Posterior cingulate gyrus (tissue), 11 donors: ENCODE measurements at places on chromosomes 5 and 9.

- DNase-seq: no peak
Observed at GRCh38 chr5:40499518-40500273, 180.0 kb upstream of the PTGER4 start.

DNA sequence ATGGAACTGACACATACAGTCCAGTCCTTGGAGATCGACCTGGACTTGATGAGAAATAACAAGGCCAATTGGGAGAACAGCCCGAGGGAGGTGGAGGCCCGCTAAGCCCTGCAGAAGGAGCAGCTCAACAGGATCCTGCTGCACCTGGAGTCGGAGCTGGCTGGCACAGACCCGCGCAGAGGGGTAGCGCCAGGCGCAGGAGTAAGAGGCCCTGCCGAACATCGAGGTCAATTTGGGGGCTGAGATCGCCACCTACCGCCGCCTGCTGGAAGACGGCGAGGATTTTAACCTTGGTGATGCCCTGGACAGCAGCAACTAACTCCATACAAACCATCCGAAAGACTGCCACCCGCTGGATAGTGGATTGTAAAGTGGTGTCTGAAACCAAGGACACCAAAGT lies 1610.1 kb upstream of the ACO1 start:
- DNase-seq: peak; percentile 48

DNA sequence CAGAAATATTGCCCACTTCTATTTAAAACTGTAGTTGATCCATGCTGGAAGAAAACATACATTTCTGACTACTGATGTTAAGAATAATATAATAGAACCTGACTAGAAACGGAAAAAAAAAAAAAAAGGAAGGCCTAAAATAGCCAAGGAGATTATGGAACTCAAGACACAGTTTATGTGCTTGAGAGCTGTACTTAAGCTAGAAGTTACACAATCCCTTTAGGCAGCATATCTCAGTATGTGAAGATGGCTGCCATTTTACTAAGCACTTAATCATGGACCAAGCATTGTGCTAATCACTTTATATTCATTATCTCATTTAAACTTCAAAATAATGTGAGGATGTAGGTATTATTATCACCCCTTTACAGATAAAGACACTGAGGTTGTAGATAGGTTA lies 73.0 kb upstream of the NR4A3 start:
- DNase-seq: no peak

- no peak for DNase-seq
Observed at GRCh38 chr9:24382566-24382965, 163.1 kb downstream of the IZUMO3 start.

- DNase-seq: no peak
Observed at GRCh38 chr9:4894076-4894475, 91.0 kb upstream of the JAK2 start.

DNA sequence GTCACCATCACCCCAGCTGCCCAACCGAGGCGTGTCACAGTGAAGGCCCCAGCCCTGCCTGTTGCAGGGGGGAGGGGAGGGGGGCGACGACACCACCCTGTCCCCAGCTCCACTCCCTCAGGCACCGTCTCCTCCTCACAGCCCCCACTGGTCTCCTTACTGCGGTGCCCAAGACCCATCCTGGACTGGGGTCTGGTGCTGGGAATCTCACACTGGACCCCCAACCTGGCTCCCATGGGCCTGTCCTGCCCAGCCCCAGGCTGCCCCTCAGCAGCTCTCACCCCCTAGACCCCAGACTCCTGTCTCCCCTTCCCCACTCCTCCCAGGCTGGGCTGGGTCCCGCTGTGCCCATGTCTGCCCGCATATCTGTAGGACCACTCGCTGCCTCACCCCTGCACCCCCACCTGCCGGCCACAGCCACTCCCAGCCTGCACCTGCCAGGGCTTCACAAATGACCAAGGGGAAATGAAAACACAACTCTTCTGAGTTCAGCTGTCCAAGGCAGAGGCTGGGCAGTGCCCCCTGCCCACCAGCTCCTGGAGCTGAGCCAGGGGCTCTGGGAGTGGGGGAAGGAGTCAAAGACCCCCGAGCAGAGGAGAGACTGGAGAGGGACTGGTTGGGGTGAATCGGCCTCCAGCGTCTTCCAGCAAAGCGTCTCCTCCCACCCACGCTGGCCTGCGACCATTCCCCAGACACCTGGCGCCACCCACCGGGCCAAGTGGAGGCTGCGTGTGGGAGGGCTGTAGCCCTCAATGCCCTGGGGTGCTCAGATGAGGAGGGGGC lies 32.6 kb upstream of the EGFL7 start:
- peak; percentile 43 for DNase-seq

DNA sequence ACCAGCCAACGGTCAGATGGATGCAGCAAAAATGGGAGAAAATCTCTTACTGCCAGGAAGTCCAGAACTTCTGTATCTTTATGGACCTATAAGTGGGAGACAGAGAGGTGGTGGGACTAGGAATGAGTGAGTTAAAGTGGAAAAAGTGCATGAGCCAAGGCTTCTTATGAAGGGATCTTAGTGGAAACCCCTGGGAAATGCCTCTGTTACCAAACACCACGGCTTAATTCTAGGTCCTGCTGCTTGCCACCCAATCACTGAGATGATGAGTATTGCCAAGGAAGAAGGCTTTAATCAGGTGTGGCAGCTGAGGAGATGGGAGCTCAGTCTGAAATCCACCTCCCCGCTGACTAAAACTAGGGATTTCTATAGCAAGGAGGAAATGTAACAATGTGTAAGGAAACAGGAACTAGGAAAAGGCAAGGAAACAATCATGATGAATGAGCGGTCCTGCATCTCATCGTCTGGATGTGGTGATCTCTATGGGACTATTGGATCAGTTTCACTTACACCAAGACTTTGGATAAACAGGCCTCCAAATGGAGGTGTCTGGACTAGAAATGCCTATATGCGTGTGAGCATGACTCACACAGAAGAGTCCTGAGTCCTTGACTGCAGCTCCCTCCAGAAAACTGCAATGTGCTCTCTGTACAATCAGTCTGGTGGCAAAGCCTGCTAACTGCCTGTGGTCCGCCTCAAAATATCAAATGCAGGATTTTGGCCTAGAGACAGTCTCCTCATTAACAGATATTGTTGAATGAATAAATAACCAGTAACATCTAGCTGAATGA lies 98.2 kb upstream of the PRR16 start:
- no peak for DNase-seq

GRCh38 chr5:173767574-173768266 lies 120.4 kb upstream of the CPEB4 start:
- DNase-seq: no peak

DNA sequence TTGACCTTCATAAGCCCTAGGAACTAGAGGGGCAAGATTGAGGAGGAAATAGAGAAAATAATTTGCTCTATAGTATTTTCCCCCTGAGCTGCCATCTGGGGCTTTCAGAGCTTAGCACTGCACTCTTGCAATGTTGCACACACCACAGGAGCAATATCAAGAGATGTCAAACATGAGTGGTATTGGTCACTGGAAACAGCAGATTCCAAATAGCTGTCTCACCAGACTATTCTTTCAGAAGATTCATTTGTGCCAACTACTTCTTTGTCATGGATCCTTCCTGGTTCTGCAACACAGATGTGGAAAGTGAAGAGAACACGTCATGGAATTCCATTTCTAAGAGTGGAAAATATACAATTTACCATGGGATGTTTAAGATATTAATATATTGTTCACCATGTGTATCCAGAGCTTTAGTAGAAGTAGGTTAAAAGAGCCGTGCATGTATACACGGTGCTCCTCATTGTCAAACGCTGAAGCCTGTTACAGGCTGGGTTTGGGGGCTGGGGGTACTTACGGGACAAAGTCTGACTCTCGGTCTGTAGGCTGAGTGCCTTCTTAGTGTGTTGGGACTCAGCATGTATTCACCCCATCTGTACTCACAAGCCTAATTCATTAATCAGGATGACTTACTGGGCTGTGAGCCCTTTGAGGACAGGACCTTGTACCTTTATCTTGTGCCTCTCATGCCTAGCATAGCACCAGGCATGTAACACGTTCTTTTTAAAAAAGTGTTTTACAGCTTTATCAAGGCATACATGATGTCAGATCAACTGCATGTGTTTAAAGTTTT lies 31.4 kb upstream of the GDNF start:
- no peak for DNase-seq

GRCh38 chr5:146529984-146530383 lies 14.0 kb upstream of the GPR151 start:
- no peak for DNase-seq

DNA sequence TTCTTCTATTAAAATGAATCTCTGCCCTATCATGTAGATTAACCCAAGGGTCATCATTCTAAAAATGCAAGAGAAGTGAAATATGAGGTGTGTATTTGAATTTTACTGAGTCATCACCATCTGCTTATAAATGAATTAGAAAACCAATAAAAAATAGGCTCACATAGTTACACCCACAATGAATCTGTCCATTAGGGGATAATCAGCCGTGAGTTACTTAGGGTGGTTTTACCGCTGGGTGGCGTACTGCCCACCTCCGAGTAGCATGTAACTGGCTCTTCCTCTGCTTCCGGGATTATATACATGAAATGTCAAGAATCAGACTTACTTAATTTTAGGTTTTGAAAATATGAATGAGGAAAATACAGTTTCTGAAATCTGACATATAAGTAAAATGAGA lies 332.9 kb upstream of the CCNG1 start:
- no peak for DNase-seq

- no peak for DNase-seq
Observed at GRCh38 chr5:73417303-73418034, 31.1 kb downstream of the FOXD1 start.

- DNase-seq: no peak
Observed at GRCh38 chr5:60223342-60223741, 329.8 kb upstream of the PDE4D start.

DNA sequence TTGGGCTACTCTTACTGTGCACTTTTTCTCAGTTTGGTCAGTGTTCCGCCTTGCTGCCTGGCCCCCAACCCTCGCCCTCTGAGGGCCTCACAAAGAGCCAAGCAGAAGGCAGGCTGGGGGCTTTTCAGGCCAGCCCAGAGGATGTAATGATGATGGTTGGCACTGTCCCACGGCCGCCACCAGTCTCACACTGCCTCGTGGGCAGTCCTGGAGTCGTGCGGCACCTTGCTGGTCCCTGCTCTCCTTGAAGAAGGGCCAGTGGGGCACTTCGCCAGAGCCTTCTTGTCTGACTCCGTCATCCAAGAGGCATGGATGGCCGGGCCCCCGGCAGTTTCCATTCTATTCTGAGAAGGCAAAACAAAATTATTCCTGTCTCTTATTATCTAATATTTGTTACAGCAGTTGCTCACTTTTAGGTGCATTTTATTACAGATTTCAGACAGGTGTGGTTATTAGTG lies 21.0 kb downstream of the TENT4A start:
- no peak for DNase-seq

DNA sequence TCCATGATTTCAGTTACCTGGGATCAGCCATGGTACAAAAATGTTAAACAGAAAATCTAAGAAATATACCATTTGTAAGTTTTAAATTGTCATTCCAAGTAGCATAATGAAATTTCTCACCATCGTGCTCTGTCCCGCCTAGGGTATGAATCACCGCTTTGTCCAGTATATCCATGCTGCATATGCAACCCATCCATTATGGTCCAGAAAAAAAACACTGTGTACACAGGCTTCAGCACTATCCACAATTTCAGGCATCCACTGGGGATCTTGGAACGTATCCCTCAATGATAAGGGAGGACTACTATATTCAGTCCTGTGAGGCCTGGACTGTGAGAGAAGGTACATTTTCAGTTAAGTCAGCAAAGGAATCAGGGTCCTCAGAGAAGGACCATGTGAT lies 37.6 kb upstream of the HNRNPA0 start:
- no peak for DNase-seq

DNA sequence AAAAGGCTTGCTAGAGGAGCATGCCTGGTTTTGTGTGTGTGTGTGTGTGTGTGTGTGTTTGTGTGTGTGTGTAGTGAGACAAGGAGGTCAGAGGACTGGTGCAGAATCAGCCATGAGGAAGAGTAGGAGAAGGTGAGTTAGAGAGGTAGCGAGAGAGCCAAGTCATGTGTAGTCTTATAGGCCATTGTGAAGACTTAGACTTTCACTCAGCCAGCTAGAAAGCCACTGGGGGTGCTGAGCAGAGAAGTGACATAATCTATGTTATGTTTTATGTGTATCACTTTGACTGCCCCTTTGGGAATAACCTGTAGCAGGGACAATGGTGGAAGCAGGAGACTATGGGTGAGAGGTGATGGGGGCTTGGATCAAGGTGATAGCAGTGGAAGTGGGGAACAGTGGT lies 180.5 kb upstream of the CLINT1 start:
- DNase-seq: no peak

DNA sequence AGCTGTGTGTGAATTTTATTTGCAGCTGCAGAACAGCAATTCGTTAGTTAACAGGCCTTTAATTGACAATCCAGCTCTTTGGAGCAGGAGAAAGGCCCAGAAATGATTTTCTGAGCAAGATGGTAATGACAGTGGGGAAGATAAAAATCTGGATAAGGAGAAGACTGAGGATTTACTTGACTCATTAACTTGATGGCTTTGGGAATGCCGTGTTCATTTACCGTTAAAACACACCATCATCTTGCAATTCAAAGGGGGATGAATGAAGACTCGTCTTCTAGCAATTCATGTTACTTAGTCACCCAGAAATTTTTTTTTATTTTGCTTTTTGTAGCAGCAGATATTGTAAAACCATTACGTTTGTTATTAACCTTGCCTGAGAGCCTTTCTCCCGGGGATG lies 52.0 kb downstream of the PTTG1 start:
- DNase-seq: no peak

DNA sequence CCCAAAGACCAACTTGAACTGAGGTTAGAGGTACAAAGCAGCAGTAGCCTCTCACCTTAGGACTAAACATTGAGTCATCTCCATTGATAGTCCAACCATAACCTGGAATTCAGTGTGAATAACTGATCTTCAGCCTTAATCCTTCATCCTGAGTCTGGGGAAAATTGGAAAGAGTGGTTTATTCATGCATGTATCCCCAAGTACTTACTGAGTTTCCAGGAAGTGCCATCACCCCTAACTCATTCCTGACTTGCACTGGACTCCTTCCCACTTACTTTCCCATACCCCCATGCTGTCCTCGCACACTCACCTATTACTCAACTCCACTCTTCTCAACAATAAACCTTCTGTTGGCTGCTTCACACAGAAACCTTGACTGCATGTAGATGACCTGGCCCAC lies 161.4 kb upstream of the ZNF462 start:
- no peak for DNase-seq

DNA sequence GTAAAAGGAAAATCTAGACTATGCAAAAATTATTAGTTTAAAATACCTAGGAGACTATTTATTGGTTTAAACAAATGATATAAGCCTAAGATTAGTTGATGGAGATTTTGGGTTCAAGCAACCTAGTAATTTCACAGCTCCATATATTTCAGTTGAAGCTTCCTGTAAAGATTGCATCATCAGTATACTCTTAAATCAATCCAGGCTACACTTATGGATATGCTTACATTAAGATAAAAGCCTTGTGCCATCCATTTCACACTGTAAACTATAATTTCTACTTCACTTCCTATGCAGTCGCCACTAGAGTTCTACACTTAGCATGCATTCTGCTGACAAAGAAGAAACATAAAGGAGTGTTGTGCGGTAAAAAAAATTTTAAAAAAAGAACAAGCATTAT lies 7.3 kb upstream of the LIX1 start:
- no peak for DNase-seq

GRCh38 chr9:34559624-34560455 lies 29.7 kb downstream of the CNTFR start:
- no peak for DNase-seq
